ENCODE measurements at places on chromosomes 16 and 17.

DNA sequence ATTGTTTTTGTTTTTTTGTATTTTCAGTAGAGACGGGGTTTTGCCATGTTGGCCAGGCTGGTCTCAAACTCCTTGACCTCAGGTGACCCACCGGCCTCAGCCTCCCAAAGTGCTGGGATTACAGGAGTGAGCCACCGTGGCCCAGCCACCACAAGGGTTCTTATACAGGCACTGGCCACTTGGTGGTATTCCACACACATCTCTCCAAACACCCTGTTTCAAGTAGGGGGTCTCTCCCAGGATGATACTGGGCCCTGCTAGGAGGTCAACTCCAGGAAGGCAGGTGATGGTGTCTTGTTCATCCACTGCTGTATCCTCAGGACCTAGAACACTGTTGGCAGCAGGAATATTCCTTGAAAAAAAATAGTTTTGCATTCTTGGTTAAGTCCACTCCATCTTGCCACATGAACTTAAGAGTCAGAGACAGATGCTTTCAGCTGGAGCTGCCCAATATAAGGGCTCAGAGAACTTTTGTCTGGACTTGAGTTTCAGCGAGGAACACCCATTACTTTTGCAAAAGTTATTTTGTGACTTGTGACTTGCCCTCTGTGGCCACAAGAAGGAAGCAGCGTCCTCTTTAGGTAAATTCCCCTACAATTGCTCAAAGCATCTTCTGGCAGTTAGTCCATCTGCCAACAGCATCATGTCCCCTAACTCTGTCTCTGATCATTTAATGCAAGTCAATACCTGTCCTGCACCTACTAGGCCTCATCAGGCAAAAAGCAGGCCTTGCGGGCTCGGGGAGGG is 7.4 kb upstream of the EEF2K start:
- no peak for DNase-seq

DNA sequence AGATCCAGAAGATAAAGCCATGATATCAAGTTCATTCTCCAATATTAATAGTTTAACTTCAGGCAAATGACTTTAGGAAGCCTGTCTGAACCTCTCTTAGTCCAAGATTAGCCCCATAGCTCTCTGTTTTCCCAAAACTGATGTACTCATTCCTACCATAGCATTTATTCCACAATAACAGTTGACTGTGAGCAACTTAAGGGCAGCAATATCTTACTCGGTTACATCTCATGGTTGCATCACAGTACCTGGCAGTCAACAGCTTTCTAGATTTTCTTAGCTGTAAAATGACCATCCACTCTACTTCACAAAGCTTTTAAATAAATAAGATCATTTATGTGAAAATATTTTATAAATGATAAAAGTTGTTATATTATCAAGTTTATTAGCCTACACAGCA is 58.2 kb upstream of the STAC2 start:
- no peak for DNase-seq

- peak; percentile 59 for DNase-seq
These were observed 30.0 kb upstream of the RNF43 start for GRCh38 chr17:58447039-58447975.

DNA sequence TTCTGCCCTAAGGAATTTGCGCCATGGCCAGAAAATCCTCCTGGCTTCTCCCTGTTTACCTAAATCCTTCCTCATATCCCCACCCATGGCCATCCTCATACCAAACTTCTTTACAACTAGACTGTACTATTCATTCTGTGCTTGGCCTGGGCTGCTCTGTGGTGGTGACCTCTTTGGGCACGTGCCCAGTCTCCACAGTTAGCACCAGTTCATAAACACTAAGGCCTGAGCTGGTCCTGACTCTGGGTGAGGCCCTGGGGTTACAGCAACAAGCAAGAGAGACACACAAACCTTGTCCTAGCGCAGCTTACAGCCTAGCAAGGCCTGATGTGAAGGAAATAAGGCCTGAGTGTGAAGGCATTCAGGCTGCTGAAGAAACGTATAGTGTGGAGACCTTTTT is 3.1 kb upstream of the ATXN7L3 start:
- DNase-seq: no peak
